ENCODE measurements at places on chromosomes 5 and 9.
A peak's percentile ranks its signal among the peaks of the same experiment; 100 is the strongest.

- no peak for DNase-seq
Observed at GRCh38 chr5:10354048-10354872, 765 bp downstream of the MARCHF6 start.

GRCh38 chr5:142817949-142818431 is 47.8 kb downstream of the ARHGAP26 start:
- no peak for DNase-seq

DNA sequence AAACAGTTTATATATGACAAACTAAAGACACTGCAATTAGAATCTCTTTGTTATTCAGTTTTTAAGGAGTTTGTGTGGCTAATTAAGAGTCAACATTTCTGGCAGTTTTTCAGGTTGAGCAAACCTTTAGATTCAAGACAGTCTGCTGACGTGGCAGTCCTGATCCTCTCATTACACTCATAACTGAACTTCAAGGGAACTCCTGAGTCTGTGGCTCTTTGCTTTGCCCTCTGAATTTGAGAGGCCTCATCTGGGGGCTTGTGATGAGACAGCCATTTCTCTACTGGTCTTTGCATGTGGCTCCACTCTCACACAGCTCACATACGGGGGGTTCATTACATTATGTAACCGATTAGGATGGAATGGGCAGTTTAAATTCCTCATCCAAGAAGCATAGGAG is 182.9 kb upstream of the MEF2C start:
- DNase-seq, result no peak

GRCh38 chr9:130886981-130887380 is 9.6 kb downstream of the QRFP start:
- DNase-seq, result no peak

DNA sequence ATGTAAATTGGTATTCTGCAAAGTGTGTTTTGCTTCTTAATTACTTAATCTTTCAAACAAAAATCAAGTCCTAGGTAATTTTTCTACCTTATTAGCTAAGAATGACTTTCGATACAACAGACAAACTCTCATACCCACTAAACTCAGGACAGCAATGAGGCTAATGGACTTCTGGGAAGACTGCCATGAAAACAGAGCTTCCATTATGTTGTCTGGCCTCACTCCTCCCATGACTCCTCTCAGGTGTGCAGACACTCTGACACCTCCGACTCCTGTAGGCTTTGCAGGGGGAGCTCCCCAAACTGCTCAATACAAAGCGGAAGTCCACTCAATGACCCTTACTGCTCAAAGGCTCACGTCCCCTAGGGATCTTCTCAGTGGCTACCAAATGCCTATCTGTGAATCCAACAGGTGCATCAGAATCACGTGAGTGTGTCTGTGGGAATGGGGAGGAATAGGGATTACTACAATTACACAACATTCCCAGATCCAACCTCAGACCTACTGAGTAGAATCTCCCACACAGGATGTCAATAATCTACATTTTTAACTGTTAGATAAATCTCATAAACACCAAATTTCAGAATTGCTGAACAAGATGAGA is 289.9 kb downstream of the RAB3C start:
- DNase-seq, result no peak

GRCh38 chr5:174567506-174568141 is 156.8 kb upstream of the MSX2 start:
- no peak for DNase-seq

DNA sequence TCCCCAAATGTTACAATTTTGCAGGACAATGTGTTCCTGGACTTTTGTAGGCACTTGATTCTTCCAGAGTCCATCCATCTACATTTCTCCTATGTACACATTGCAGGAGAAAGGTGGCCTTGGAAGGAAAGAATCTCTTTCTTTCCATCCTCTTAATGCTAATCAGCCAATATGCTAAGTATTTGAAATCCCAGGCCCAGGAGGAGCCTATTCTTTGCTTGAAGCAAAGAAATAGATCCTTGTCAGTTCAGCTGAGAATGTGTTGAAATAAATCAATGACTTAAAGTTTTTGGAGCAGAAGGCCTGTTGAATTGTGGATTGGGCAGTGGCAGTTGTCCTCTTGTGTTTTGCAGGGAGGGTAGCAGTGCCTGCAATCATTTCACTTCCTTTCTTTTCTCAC is 113.3 kb downstream of the PTTG1 start:
- no peak for DNase-seq

DNA sequence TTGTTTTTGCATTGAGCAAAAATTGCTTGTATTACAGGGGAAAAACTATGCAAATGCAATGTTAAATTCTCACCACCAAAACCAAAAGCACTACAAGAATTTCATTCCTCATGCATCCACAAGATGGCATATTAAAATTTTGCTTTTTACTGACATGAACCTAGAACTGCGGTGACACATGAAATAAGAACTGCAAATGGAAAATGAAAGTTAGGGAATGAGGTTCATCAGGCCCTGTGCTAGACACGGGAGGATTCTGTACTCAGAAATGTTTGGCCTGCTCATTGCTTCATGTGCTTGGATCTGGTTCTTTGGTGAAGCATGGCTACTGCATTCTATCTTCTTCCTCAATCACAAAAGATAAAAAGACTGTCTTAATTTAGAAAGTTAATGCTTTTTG is 9.1 kb upstream of the RFK start:
- DNase-seq, result no peak

DNA sequence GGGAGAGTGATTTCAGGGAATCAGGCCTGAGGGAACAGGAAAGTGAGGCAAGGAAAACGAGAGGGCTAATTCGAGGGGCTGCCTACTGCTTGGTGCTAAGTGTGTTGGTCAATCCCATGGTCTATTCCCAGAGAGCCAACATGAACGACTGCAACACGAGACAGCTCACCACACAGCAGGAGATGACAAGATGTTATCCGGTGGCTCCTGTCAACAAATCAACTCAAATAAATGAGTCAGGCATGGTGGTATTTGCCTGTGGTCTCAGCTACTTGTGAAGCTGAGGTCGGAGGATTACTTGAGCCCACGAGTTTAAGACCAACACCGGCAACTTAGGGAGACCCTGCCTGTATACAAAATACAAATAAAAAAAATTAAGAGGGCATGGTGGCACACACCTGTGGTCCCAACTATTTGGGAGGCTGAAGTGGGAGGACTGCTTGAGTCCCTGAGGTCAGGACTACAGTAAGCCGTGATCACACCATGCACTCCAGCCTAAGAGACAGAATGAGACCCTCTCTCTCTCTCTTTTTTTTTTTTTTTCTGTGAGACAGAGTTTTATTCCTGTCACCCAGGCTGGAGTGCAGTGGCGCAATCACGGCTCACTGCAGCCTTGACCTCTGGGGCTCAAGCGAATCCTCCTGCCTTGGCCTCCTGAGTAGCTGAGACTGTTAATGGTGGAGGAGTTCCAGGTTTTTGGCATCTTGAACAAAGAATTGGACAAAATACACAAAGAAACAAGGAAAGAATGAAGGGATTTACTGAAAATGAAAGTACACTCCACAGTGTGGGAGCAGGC is 9.0 kb upstream of the FAF2 start:
- no peak for DNase-seq

DNA sequence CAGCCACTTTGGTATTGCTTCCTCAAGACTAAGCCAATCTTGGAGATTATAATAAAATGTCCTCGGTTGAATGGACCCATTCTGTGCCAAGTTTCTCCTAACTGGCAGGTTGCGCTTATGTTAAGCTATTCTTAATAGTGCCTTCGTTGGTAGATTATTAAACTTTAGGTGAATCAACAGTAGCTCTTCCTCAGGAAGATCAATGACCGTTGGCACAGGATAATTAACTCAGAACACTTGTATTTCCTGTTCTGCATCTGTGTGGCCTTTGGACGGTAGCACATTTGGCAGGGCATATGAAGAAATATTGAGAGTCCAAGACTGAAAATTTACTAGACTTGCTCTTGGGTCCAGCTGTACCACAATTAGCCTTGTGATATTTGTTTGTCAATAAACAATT is 402.9 kb downstream of the MLLT3 start:
- DNase-seq, result no peak

DNA sequence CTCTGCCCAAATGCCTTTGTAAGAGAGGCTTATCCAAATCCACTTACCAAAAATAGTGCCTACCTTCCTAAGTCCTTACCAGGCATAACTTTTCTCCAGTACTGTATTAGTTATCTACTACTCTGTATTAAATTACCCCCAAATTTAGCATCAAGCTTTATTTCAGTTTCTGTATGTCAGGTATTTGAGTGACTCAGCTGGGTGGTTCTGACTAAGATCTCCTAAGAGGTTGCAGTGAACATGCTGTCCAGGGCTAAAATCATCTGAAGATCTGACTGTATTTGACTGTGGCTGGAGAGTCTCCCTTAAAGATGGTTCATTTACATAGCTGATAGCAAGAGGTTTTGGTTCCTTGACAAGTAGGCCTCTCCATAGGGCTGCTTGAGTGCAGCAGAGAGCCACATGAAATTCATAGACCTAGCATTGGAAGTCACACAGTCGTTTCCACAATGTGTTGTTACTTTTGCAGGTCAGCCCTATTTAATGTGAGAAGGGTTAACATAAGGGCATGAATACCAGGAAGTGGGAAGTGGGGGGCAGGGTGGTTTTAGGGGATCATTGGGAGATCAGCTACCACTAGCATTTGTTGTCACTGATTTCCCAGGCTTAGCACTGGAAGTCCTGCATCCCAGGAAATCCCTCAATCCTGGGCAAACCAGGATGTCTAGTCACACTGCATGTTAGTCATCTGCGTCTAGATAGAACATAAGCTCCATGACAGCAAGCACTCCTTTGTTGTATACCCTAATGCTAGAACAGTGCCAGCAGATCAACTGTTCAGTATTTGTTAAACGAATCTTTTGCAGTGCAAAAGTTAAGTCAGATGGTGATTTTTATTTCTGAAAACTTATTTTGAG is 2.0 kb upstream of the ZNF622 start:
- DNase-seq, result no peak

GRCh38 chr5:103582364-103582763 is 19.8 kb upstream of the NUDT12 start:
- peak; percentile 6 for DNase-seq

GRCh38 chr9:110742741-110743371 is 74.3 kb downstream of the MUSK start:
- DNase-seq, result no peak

DNA sequence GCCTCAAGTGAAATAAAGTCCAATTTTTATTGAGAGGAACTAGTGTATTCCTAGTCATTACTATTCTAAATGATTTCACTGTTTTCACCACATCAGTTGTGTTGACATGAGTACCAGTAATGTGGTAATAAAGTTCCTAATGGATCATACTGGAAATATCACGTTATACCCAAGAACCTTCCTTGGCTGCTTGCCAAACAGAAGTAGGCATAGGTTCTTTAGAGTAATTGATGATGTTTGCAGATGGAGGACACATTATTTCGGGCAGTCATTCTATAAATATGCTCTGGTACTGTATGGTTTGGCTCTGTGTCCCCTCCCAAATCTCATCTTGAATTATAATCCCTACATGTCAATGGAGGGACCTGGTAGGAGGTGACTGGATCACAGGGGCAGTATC is 15.1 kb downstream of the SNCAIP start:
- DNase-seq, result no peak

DNA sequence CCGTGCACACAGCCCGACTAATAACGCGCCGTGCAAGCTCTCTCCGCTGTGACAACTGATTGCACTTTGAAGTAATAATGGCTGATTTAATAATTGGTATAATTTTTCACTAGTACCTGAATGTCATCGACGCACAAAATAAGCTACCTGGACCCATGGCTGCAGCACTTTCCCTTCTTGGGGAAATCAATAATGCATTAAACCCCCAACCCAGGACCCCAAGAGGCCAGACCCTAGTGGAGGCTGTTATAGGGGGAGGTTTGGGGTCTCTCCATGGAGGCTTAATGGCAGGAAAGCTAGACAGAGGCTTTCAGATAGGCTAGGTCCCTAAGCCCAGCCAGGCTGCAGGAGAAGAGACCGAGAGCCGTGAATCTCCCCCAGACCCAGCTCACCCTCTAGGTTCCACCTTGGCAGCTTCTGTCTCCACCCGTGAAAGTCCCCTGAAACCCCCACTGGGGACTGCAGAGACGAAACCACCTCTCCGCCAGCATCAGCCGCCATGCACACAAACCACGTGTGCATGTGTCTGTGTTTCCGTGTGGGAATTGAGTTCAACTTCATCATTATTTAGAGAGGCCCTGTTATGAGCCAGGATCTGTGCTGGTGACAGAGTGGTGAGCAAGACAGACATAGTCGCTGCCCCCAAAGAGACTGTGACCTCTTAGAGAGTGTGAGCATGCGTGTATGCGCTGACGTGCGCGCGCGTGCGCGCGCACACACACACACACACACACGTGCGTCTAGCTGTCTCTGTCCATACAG is 168.6 kb upstream of the MVB12B start:
- DNase-seq, result no peak

All from frontal cortex (tissue), 4 donors.